ENCODE measurements at places on chromosomes 5 and 9. TPM values are rescaled to one million over a fixed set of nuclear protein-coding genes. Genes with fewer than 3 reads are reported as not detected.

Gene TMC1
- total RNA-seq: 0.25 TPM

Gene PCDHGB3
- 4.4 TPM for total RNA-seq

Gene FOXB2
- total RNA-seq: not detected

Gene PPP3R2
- total RNA-seq: not detected

Gene CCNI2
- total RNA-seq: 3.4 TPM

Gene PCDHB13
- total RNA-seq: 5.9 TPM

Gene DOCK2
- total RNA-seq: 42.0 TPM

Gene SLC6A3
- 0.54 TPM for total RNA-seq

- DNase-seq: no peak
These were observed 29.2 kb downstream of the TNFSF8 start for GRCh38 chr9:114900942-114901802.

DNA sequence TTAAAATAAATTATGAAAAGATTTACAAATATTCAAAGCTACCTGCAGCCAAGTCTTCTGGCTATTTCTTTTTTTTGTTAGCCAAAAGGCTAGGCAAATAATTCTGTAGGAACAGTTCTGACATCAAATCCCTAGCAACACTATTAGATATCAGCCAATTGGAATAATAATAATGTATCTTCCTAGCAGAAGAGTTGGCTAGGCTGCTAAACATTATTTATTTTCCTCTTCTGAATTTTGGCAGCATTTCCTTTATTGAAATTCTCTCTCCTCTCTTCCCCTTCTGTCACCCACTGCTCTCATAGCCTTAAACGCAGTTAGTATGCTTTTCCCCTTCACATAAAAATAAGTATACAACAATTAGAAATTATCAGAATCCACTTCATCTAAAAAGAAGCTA, 42.6 kb downstream of the ZDHHC21 start:
- no peak for DNase-seq

GRCh38 chr5:72388646-72389045, 68.5 kb downstream of the PTCD2 start:
- DNase-seq: no peak

GRCh38 chr5:87717761-87718160, 305.0 kb upstream of the CCNH start:
- DNase-seq: no peak

GRCh38 chr9:114515528-114515927, 10.3 kb upstream of the WHRN start:
- DNase-seq: no peak

GRCh38 chr5:180470966-180471582, 23.1 kb upstream of the CNOT6 start:
- no peak for DNase-seq

DNA sequence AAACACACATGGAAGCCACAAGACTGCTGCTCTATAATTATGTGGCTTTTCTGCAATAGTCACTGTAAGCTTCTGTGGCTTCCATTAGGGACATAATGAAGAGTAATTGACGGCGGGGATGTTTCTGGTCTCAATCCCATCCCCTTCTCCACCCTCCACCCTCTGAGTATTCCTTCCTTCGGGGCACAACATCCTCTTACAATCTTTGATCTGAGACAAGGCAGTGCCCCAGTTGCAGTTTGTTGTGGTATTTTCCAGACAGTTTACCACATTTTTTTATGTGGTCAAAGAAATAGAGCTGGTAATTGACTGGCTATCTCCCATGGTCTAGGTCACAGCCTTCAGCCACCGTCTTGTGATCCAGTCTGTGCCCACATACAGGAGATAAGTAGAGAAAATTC, 277.7 kb downstream of the NR2F1-AS1 start:
- no peak for DNase-seq

DNA sequence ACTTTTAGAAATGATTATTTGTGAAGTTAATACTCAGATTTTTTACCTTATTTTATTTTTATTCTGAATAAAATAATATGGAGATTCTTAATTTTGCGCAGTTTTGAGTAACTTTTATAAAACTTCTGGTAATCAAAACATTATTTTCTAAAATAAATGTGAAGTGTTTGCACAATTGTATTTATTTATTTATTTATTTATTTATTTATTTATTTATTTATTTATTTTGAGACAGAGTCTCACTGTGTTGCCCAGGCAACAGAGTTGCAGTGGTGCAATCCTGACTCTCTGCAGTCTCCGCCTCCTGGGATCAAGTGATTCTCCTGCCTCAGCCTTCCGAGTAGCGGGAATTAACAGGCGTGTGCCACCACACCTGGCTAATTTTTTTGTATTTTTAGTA, 73.5 kb downstream of the RPS6 start:
- no peak for DNase-seq

GRCh38 chr5:63127054-63127453, 548.4 kb downstream of the LRRC70 start:
- no peak for DNase-seq

DNA sequence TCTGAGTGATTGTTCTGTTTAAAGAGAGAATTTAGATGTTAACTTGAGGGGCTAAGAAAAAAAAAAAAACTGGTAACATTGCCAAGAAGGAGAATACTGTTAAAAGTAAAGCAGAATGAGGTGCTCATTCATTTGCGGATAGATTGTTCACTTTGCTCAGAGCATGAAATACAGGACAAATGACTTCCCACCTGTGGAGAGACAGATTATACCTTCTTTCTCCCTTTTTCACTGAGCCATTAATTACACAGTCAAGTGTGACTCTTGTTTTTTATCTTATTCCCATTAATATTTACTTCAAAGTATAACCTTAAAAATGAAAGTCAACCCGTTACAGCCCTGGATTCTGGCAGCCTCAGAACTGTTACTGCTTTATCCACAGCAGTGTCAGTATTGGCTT, 264.5 kb downstream of the TAF11L14 start:
- DNase-seq: no peak

GRCh38 chr5:116632890-116633289, 58.3 kb upstream of the SEMA6A start:
- DNase-seq: no peak

DNA sequence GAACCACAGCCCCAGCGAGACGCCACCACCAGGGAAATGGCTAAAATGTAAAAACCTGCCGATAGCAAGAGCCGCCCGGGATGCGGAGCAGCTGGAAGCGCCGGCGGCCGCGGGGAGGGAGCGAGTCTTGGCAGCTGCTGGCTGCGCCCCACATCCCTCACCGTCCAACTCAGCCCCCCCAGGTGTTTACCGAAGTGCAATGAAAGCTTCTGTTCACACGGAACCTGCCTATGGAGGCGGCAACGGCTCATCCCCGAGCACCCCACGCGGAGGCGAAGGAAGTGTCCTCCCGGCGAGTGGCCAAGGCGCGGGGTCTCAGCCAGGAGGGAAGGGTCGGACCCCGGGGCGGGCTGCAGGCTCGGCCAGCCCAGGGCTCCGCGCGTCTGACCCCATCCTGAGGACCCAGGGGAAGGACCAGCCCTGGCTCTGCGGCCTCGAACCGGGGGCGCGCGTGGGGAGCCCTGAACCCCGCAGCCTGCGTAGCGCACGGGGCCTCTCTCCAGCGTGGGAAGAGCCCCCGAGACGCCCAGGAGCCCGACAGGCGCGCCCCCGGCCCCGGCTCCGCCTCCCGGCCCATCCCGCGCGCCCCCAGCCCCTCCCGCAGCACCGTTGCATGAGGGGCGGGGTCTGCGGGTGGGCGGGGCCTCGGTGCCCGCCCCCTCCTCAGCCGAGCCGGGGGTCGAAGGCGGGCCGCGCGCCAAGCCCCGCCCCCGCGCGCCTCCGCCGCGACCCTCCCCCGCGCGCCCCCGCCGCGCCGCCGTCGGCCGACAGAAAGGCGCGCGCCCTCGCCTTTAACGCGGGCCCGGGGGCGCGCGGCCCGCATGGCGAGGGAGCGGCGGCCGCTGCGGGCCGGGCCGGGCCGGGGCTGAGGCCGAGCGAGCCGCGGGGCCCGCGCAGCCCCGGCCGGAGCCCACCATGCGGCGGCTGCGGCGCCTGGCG, at the start of gene DIPK1B:
DIPK1B (plus strand) TSS at position 822 of the 939 bp plus-strand sequence; CDS start at position 916, 94 bp downstream.
- peak; percentile 81 for DNase-seq

DNA sequence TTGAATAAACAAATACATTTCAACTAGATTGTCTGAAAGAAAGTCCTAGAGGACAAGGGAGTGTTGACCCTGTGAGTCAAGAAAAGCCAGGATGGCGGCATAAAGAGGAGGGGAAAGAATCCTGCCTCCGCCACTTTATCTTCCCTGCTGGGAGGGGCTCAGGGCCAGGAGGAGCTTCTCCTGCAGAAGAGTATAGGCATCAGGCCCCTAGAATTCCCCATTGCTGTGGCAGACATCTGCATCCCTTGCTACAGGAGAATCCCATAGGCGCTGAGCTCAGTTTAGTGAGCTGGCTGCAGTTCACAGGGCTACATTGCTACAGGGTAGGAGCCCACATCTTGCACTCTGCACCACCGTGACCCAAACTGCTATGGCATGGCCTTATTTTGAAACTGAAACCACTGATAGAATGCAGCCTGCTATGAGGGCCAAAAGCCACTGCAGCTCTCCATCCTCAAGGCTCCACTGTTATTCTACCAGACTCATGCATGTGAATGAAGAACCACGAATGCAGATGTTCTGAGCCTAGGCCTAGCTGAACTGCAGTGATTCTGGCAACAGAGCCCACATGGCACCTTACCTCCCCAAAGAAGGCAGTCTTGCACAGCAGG, 941.4 kb upstream of the CTNND2 start:
- no peak for DNase-seq

GRCh38 chr9:75814667-75815066, 75.8 kb upstream of the PCSK5 start:
- DNase-seq: no peak

GRCh38 chr5:14008819-14009311, 64.4 kb upstream of the DNAH5 start:
- DNase-seq: no peak

GRCh38 chr5:67194166-67194565, 2.4 kb downstream of the CD180 start:
- no peak for DNase-seq

DNA sequence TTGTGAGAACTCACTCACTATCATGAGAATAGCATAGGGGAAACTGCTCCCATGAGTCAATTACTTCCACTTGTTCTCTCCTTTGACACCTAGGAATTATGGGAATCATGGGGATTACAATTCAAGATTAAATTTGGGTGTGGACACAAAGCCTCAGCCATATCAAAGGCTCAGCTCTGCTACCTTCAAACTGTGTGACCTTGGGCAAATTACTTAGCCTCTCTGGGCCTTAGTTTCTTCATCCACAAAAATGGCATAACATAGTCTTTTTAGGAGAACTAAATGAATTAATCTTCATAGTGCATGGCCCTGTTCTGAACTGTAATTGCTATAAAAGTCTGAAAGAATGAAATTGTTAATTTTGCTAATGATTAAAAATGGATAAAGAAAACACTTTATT, 18.3 kb upstream of the CARTPT start:
- DNase-seq: no peak

- DNase-seq: no peak
These were observed 21.1 kb downstream of the TLE4 start for GRCh38 chr9:79592726-79593493.

GRCh38 chr5:74556006-74556405, 84.5 kb downstream of the ENC1 start:
- no peak for DNase-seq

DNA sequence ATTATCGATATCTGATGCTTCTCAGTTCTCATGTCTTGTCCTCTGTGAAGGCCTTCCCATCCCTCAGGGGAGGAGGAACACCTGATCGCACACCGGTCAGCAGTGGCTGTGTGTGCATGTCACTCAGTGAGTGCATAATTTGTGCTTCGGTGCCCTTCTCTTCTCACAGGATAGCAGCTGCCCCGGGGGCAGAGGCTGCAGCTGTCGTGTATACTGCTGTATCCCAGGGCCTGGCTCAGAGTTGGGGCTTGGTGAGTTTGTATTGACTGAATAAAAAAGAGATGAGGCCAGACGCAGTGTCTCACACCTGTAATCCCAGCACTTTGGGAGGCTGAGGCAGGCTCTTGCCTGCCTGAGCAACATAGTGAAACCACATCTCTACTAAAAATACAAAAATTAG, 49.7 kb upstream of the NCS1 start:
- no peak for DNase-seq
